ENCODE measurements at places on chromosomes 11 and 22.

GRCh38 chr11:73760135-73760678 lies 667 bp downstream of the RAB6A start:
- no peak for DNase-seq

DNA sequence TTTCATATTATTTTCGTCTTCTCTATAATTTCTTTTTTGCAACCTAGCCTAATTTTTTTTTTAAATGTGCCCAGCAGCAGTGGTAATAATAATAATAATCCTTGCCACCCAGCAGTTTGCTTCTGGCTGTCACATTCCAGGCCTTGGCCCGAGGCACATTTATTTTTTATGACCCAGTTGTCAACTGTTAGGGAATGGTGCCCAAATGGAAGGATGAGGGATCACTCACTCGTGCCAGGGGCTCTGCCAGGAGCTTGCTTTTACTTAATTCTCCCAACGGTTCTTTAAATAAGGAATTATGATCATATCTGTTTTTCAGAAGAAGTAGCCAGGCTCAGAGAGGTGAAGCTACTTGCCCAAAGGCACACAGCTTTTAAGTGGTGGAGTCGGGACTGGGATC lies 49.6 kb downstream of the MYO18B start:
- no peak for DNase-seq

DNA sequence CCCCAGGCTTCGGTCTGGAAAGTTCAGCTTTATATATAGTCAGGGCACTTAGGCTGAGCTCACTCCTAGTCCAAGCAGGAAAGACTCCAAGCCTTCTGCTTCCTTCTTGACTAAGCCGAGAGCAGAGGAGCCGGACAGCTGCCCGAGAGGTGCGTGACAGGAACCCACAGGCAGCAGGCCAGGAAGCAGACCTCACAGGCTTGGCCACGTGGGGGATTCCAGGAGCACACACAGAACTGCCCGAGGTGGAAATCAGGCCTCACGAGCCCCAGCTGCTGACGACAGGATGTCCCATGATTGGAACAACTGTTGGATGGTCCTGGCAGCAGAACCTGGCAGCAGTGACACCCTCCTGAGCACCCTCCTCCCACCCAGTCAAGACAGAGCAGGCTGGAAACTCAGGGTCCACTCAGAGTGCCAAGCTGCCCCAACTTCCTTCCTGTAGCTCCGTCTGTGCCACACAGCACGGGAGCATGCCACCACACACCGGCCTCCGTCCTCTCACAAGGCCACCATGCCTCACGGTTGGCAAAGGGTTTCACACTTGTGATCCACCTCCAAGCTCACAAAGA lies 5.4 kb downstream of the PLA2G6 start:
- DNase-seq = no peak

DNA sequence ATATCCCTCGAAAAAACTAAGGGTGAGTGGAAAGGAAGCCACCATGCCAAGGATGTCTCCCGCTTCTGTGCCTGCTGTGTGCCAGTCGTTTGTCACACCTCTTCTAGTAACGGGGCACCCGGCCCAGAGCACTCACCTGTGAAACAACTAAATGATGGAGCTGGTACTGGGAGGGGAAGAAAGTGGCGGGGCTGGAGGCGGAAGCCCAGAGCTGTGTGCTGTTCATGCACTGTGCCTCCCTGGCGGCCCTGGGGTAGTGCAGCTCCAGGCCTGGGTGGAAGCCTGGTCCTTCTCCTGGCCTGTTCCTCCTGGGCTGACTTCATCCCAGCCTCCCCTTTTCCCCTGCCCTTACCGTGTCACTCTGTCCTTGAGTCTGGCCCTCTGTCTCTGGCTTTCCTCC lies 130.2 kb downstream of the CEP164 start:
- DNase-seq = no peak

- DNase-seq = no peak
Observed at GRCh38 chr11:43269254-43269918, 42.4 kb upstream of the API5 start.

- DNase-seq = no peak
Observed at GRCh38 chr11:69491071-69492031, 9.9 kb downstream of the LINC01488 start.

- DNase-seq = peak; percentile 57
Observed at GRCh38 chr22:28019881-28020861, 101.1 kb upstream of the PITPNB start.

GRCh38 chr22:32024796-32025195 lies 18.3 kb upstream of the SLC5A1 start:
- DNase-seq = no peak

DNA sequence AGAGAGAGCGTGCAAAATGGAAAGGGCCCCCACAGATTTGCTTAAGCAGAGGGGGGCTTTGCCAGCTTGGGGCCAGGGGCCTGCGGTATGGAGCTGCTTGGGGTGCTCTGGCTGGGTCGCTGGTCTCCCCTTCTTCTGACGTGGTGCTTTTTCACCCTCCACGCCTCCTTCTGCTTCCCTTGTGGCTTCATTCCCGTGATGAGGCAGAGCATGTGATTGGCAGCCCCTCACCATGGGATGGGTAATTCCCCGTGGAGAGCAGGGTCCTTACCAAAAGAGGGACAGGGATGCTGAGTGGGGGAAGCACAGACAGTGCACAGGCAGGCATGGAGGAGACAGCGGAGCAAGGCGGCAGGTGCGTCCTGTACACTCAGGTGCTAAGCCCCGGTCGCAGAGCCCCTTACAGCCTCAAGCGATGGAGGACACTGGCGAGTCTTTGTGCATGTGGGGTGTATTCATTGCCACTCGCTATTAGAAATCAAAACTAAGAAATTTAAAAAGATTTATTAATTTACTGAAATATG lies 19.9 kb upstream of the GRAMD4 start:
- no peak for DNase-seq

GRCh38 chr11:43674560-43674959 lies 6.0 kb upstream of the HSD17B12 start:
- DNase-seq = no peak

DNA sequence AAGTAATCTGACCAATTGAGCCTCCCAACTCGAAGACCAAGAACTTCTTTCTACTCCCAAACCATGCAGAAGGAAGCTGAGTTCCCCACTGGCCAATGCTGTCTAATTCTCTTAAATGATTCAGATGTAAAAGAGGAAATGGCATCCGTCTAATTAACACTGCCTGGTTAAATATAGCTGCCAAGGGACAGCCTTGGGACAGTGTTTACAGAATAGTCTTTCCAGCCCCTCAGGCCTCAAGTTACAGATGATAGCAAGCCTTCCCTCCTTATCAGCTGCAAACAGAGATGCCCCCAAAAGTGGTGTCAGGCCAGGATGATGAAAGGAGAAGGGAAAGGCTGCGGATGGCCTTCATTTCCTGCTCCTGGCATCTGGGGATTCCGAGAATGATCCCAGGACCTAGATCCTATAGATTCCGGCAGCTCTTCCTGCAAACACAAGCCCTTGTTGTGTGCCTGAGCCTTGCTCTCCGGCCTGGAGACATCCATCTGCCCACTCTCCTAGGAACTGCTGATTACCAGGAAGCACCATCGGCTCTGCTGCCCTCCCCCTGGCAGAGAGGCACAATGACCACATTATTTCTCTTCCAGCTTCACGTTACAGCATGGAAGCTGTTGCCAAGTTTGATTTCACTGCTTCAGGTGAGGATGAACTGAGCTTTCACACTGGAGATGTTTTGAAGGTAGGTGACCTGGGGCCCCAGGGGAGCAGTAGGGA lies 13.5 kb upstream of the TMA7B start:
- DNase-seq = no peak

DNA sequence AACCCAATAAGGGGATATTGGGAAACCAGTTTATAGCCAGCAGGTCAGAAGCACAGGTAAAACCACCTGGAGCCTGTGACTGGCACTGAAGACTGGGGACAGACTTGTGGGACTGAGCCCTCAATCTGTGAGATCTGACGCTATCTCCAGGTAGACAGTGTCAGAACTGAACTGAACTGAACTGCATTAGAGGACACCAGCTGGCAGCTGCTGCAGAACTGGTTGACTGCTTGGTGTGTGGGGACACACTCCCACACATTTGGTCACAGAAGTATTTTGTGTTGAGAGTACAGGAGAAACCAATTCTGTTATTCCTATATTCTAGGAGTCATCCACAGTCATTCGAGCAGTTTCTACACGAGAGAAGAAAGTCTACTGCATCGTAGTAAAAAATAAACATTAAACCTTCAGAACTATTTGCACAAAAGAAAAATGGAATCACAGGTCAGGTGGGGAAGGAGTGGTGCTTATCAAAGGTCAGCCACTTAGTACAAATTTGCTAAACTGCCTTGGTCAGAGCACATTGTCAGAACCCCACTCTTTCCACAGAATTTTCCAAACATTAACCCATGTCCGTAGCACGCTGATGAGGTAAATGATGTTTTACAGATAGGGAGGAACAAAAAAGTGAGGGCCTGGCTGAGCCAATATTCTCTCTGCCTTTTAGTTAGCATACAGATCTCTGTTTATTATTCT lies 77.2 kb downstream of the SIK3 start:
- DNase-seq = no peak

DNA sequence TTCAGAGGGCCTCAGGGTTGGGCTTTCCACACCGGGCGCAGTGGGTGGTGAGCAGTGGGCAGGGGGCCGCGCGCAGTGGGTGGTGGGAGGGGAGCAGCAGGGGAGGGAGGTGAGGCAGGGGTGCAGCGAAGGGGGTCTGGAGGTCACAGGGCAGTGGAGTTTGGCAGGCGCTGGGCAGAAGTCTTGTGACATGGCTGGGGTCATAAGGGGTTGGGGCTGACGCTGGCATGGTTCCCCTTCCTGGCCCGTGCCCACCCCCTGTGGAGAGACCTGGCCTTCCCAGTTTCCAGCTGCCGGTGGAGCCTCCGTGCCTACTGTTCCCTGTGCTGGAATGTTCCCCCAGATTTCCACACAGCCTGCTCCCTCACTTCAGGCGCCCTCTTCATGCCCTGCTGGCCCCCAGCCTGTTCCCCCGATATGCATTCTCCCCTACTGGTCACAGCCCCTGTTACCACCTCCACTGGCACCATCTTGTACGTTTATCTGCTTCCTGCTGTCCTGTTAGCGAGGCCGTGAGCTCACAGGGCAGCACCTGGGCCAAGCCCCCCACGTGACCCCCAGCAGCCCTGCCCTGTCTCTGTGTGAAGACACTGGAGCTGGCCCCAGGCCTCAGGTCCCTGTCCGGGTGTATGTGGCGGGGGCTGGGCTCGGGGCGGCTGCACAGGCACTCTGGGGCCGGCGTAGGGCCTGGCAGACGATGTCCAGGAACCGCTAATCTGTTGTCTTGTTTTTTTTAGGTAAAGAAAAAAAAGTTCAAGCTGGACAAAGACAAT lies 111.6 kb downstream of the KCNQ1OT1 start:
- no peak for DNase-seq

GRCh38 chr11:18650353-18650752 lies 16.2 kb upstream of the SPTY2D1 start:
- no peak for DNase-seq

DNA sequence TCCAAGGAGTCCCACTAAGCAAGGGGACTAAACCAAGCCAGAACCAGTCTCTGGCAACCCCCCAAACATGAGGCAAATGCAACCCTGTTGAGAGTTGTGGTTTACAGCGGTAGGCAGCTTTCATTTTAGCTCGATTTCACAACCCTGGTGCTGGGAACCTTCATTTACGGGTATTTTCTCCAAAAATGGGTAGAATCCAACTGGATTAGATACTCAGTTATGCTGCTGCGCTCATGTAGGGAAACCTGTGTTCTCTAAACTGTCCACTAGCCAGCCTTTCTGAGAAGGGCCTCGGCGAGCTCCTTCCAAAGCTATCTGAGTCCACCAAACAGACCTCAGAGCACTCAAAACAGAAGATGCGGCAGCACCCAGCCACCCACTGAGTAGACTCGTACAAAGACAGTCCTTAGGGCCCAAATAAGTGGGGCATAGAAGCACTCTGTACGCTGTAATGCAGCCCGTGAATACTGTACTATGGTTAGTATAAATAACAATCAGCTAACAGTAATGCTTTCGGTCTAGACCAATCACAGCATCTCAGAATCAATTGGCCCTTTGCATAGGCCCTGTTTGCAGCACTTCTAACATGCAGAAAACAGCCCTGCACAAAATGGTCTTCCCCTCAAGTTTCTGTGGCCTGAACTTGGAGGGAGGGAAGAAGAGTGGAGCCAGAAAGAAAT lies 104.7 kb downstream of the ETS1 start:
- DNase-seq = no peak

DNA sequence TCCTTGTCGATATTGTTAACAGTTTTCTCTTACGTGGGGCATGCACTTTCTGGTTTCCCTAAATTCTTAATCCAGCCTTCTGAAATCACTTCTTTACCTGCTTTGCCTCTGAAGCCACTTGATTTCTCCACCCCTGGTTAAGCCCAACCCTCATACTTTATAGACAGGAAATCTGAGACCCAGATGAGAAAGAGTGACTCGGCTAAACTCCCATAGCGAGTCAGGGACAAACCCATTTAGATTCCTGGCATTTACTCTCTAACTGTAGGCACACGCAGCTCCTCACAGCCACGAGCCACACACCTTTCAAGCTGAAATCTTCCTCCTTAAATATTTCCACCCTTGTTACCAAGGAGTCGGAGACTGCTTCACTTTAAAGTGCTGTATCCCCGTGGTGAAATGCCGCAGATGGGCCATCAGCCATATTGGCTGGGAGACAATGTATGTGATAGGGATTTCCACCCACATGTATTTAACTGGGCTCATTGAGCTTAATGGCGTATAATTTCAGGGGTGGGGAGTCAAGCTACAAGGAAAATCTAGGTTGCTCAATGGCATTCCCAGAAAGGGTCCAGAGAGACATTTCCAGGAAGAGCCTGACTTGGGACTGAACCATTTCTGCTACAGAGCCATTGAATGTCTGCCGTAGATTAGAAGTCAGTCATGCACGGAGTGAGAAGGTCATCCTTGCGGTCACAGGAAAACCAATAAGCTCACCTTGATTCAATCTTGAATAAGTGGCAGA lies 49.9 kb upstream of the GRK3 start:
- no peak for DNase-seq

- DNase-seq = no peak
Observed at GRCh38 chr11:44361813-44362212, 51.9 kb upstream of the ALX4 start.

DNA sequence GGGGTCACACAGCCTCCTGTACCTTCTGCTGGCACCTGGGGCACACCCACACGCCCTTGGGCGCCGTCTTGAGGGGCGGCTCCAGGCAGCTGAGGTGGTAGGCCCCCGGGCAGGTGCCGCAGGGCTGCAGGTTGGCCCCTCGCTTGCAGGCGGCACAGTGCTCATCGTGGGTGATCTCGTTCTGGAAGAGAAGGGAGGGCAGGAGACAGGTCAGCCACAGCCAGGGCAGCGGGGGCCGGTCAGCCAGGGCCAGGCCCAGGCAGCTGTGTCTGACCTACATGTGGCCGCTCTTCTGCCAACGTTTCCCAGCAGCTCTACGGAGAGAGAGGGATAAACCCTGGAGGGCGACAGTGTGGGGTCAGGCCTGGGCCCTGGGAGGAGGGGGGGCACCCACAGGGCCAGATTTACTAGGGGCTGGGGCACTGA lies 121.9 kb downstream of the PHF21B start:
- no peak for DNase-seq

- DNase-seq = no peak
Observed at GRCh38 chr11:110065189-110065588, 28.0 kb upstream of the ZC3H12C start.

DNA sequence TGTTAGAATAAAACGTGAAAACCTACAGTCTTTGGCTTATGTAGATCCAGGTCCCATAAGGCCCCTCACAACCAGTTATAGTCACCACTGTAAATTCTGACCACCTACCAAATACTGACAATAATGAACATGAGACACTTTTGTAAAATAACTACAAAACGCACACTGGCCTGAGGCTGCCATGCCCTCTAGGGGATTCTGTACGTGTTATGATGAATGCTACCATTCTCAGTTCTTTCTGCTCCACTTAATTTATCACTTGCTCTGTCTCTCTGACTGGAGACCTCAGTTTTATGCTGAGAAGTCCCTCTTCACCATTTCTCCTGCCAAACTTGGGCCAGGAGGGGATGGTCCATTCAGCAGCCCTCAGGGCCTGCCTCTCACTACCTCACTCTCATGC lies 18.7 kb upstream of the TMPRSS5 start:
- no peak for DNase-seq
